ENCODE measurements at places on chromosomes 16 and 17.
A peak's percentile ranks its signal among the peaks of the same experiment; 100 is the strongest.

- H3K36me3 ChIP-seq, result no peaks in the 10 kb centered on the region
- peaks cover 11% of the 10 kb centered on the region for H3K27me3 ChIP-seq
- H3K27ac ChIP-seq, result no peak overlapping the region
- peaks cover 13% of the 10 kb centered on the region for H3K4me1 ChIP-seq
Measured at GRCh38 chr17:39757931-39758873, 20.5 kb downstream of the GRB7 start.

GRCh38 chr17:15977894-15978293 lies 21.6 kb downstream of the ZSWIM7 start:
- no peaks in the 10 kb centered on the region for H3K36me3 ChIP-seq
- no peak for DNase-seq
- H3K27me3 ChIP-seq, result no peaks in the 10 kb centered on the region
- H3K4me1 ChIP-seq, result peaks cover 7% of the 10 kb centered on the region
- no peak overlapping the region for H3K27ac ChIP-seq

DNA sequence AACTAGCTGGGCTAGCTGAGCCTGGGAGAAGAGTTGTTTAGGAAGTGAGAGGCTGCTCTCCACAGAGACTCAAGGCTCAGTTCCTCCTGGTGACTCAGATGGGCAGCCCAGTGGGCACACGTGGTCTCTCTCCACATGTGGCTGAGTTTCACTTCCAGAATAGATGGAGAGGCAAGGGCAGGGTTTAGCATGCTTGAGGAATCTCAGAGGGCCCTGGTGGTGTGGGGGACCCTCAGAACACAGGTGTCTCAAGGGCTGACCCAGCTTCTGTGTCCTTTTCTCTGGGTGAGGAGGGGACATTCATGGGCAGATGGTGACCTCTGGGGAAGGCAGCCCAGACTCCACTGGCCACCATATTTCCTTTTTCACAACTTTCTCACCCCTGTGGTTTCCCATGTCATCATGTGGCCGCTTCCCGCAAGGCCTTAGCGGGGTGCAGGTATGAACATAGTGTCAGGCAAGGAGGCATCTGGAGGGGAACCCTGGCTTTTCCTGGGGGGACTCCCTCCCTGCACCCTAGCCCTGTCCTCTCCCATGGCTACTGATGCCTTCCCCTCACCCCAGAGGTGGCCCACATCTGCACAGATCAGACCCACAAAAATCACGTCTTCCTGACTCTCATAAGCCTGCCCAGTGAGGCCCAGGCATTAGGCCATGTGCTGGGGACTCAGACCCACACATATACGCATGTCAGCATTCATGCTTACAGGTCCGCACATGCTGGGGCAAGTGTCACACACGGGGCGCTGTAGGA lies 3.3 kb downstream of the GRN start:
- H3K27ac ChIP-seq, result no peak overlapping the region
- no peak for DNase-seq

DNA sequence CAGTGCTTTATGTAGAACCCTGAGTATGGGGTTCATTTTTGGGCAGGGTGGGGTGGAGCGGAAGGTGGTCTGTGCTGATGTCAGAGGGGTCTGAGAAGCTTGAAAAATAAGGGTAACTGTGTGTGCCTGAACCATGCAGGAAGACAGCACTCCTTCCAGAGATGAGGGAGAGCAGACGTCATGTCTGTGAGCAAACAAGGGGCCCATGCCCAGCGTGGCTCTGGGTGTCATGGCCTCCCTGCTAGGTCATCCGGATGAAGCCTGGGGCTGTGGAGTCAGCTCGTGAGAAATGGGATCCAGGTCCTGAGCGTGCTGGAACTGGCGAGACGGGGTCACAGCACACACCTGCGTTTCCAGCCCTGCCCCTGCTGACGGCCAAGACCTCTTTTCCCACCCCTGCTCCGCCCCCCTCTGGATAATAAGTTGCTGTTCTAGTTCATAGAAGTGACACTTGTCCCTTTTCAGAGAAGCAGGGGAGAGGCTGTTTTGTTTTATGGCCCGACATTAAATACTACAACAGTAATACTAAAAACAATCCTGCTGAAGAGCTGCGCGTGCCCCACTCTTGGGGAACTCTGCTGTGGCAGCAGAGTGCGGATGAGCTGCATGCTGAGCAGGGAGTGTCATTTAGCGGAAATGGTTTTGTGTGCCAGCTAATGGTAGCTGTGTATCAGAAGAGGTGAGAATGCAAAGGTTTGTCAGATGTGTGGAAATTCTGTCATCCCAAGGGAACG lies 92.6 kb downstream of the RPTOR start:
- no peaks in the 10 kb centered on the region for H3K36me3 ChIP-seq
- no peaks in the 10 kb centered on the region for H3K4me1 ChIP-seq
- no peak overlapping the region for H3K4me3 ChIP-seq
- H3K27ac ChIP-seq, result 0 out of 2 replicates have a peak overlapping the region, but pooled peaks have one; percentile 55
- no peak for DNase-seq

DNA sequence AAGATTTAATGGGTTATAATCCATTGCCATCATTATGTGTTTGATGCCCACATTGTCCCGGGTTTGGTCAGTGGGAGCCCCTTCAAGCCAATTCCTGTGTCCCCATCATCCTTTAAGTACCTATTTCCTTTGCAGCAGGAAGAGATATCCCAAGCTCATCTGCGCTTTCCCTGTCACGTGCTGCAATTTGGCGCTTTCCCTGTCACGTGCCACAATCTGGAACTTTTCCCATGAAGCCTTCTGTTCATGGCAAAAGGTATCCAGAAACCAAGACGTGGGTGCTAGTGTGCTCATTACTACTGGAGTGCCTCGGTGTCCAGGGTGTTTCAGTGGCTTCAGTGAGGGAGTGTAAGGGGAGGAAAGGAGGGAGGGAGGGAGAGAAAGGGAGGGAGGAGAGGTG lies 168.5 kb downstream of the NPIPB11 start:
- no peaks in the 10 kb centered on the region for H3K4me1 ChIP-seq
- no peak overlapping the region for H3K27ac ChIP-seq
- DNase-seq, result no peak
- no peak overlapping the region for H3K4me3 ChIP-seq

DNA sequence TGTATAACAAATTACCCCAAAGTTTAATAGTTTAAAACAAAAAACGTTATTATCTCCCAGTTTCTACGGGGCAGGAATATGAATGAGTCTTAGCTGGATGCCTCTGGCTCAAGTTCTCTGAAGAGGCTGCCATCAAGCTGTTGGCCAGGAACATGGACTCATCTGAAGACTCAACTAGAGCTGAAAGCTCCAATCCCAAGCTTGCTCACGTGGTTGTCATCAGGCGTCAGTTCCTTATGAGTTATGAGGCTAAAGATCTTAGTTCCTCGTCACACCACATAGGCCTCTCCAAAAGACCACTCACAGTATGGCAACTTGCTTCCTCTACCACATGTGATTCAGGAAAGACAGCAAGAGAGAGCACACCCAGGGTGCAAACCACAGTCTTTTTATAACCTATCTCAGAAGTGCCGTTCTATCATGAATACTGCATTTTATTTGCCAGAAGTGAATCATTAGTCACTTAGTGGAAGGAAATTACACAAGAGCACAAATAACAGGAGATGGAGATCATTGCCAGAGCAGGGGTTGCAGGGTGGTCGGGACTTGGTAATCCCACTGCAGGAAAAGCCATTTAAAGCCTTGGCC lies 48.7 kb upstream of the NLK start:
- H3K36me3 ChIP-seq, result no peaks in the 10 kb centered on the region
- H3K27ac ChIP-seq, result no peak overlapping the region
- no peak for DNase-seq
- peaks cover 9% of the 10 kb centered on the region for H3K4me1 ChIP-seq
- H3K4me3 ChIP-seq, result no peak overlapping the region

DNA sequence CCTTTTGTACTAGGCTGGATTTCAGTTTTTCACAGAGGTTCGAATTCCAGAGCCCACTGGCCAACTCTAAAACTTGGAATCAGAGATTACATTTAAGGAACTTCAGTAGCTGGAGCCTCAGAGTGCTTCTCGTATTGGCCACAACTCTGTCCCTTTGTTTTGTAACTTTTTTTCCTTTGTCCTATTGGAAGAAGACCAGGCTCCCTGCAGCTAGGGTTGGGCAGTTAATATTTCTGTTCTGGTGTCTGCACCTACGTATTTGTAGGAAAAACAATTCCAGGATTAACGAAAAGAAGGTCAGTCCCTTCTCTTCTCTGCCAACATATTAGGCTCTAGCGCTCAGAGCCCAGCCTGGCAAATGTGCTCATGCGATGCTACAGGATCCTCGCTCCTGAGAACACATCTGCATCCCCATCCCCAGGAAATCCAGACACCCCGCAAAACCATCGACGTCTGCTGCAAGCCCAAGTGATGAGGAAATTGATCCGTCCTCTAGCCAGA lies 1.9 kb downstream of the CDH11 start:
- H3K27me3 ChIP-seq, result peaks cover 58% of the 10 kb centered on the region
- peaks cover 34% of the 10 kb centered on the region for H3K4me1 ChIP-seq
- peak overlapping the region; percentile 87 for H3K4me3 ChIP-seq
- H3K27ac ChIP-seq, result no peak overlapping the region

- H3K36me3 ChIP-seq, result no peaks in the 10 kb centered on the region
- DNase-seq, result no peak
- H3K27me3 ChIP-seq, result no peaks in the 10 kb centered on the region
- no peak overlapping the region for H3K27ac ChIP-seq
- peaks cover 8% of the 10 kb centered on the region for H3K4me1 ChIP-seq
- H3K4me3 ChIP-seq, result no peak overlapping the region
Measured at GRCh38 chr17:72145962-72146361, 25.1 kb downstream of the SOX9 start.

DNA sequence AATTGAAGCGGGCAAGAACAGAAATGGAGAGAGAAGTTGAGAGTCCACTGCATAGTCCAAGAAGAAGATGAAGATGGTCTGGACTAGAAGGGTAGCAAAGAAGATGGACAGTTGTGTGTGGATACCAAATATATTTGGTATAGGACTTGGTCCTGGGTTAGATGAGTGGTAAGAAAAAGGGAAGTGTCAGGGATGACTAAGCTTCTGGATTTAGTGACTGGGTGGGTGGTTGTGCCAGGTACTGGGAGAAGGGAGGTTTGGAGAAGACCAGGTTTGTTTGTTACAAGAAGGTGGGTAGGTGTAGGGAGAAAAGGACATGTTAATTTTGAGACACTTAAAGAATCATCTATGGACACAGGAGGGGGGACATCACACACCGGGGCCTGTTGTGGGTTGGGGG lies 5.4 kb downstream of the VMP1 start:
- H3K36me3 ChIP-seq, result no peaks in the 10 kb centered on the region
- no peaks in the 10 kb centered on the region for H3K27me3 ChIP-seq
- H3K4me3 ChIP-seq, result no peak overlapping the region
- H3K4me1 ChIP-seq, result peaks cover 8% of the 10 kb centered on the region

DNA sequence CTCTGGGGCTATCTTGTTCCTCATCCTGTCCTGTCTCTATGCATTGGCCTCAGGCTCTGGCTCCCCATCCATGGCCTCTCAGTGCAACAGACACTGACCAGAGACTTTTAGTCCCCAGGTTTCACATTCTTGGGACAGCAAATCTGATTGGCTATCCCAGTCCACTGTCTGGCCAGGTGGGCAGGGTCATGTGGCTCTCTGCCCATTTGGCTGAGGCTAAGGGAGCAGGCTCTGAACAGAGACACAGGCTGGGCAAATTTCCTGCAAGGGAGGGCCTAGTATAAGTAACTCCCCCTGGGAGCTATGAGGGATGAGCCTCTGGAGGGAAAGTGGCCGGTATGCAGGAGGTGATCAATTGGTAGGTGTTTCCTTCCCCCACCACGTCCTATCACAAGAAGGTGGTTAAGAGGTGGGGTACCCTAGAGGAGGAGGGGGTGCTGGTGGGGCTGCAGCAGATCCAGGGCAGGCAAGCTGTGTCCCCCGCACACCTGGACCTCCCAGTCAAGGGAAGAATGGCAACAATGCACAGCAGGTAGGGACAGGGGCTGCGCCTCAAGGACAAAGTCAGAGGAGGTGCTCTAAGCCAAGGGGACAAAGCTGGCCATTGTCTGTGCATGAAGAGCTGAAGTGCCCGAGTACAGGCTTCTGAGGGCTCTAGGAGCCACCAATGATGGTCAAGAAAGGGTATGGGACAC lies 13.2 kb downstream of the XYLT2 start:
- H3K27ac ChIP-seq, result no peak overlapping the region
- peaks cover 12% of the 10 kb centered on the region for H3K4me1 ChIP-seq
- no peak overlapping the region for H3K4me3 ChIP-seq
- H3K27me3 ChIP-seq, result no peaks in the 10 kb centered on the region
- no peak for DNase-seq
- no peaks in the 10 kb centered on the region for H3K36me3 ChIP-seq

DNA sequence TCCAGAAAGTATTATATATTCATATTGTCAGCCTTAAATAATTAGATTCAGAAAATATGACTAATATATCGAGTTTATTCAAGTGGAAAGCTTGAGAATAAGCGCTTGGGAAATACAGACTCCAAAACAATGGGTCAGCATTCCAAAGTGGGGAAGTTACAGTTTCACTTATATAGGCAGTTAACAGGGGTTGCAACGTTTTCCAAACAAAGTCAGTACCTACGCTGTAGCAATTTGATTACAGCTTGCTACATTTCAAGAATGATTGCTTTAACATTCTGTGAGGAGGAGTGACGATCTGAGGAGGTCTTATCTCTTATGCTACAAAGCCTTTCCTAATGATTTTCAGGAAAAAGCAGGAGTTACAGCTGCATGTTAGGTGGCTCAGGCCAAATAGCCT lies 34.2 kb upstream of the HS3ST3A1 start:
- no peaks in the 10 kb centered on the region for H3K27me3 ChIP-seq
- no peak overlapping the region for H3K27ac ChIP-seq
- H3K4me1 ChIP-seq, result no peaks in the 10 kb centered on the region
- H3K36me3 ChIP-seq, result no peaks in the 10 kb centered on the region
- no peak overlapping the region for H3K4me3 ChIP-seq

GRCh38 chr17:81153340-81153803 lies 11.9 kb upstream of the PVALEF start:
- no peak overlapping the region for H3K27ac ChIP-seq
- H3K27me3 ChIP-seq, result no peaks in the 10 kb centered on the region
- DNase-seq, result no peak
- H3K4me1 ChIP-seq, result no peaks in the 10 kb centered on the region
- H3K4me3 ChIP-seq, result no peak overlapping the region

DNA sequence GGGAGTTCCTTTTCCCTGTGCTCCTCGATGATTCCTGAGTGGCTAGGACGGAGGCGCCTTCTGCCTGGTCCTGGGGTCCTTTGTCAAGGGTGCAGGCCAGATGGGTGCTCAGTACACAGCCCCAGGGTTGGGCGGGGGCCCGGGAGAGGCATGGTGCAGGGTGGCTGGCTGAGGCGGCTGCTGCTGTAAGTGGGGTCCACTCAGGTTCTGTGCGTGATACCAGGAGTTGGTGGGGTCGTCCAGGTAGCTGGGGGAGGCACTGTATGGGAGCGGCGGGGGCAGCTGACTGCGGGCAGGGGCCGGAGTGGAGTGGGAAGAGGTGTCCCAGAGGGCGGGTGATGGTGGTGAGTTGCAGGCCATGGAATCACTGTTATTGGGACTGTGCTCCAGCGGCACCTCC lies 3.6 kb downstream of the DLX3 start:
- H3K27ac ChIP-seq, result no peak overlapping the region
- H3K4me3 ChIP-seq, result no peak overlapping the region
- DNase-seq, result no peak
- peaks cover 18% of the 10 kb centered on the region for H3K4me1 ChIP-seq
- H3K36me3 ChIP-seq, result no peaks in the 10 kb centered on the region
- H3K27me3 ChIP-seq, result peaks cover 100% of the 10 kb centered on the region

- H3K27ac ChIP-seq, result peak overlapping the region; percentile 84
- no peaks in the 10 kb centered on the region for H3K27me3 ChIP-seq
- H3K4me1 ChIP-seq, result peaks cover 25% of the 10 kb centered on the region
- peak overlapping the region; percentile 21 for H3K4me3 ChIP-seq
- DNase-seq, result peak; percentile 91
Measured at GRCh38 chr17:73359987-73360410, 48.2 kb upstream of the CDC42EP4 start.
